Stimulated activated CD8-positive, alpha-beta memory T cell treated with anti-CD3 and anti-CD28 coated beads, Interleukin-4, amount 100 ng/mL, for 48 hours (primary cell): ENCODE measurements at places on chromosomes 3 and 15.

DNA sequence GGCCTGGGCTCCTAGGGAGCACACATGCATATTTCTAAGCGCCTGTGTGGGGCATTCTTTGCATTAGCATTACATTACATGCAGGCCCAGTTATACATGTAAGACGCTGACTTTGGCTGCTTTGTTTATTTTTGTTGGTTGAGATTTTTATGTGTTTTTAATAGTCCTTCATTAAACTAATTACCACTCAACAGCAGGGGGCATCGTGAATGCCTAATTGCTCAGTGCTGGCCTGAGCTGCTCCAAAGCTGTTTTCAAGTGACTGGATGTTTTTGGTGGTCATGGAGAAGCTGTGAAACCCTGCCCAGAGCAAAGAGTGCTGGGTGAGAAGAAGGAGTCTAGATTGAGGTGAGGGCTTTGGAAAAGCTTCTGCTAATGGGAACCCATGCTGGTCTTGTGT lies 41.5 kb downstream of the GPD1L start:
- DNase-seq: no peak

GRCh38 chr15:80635953-80636352 lies 59.2 kb upstream of the ABHD17C start:
- no peak for DNase-seq

GRCh38 chr3:14224895-14225294 lies 46.3 kb downstream of the LSM3 start:
- no peak for DNase-seq

DNA sequence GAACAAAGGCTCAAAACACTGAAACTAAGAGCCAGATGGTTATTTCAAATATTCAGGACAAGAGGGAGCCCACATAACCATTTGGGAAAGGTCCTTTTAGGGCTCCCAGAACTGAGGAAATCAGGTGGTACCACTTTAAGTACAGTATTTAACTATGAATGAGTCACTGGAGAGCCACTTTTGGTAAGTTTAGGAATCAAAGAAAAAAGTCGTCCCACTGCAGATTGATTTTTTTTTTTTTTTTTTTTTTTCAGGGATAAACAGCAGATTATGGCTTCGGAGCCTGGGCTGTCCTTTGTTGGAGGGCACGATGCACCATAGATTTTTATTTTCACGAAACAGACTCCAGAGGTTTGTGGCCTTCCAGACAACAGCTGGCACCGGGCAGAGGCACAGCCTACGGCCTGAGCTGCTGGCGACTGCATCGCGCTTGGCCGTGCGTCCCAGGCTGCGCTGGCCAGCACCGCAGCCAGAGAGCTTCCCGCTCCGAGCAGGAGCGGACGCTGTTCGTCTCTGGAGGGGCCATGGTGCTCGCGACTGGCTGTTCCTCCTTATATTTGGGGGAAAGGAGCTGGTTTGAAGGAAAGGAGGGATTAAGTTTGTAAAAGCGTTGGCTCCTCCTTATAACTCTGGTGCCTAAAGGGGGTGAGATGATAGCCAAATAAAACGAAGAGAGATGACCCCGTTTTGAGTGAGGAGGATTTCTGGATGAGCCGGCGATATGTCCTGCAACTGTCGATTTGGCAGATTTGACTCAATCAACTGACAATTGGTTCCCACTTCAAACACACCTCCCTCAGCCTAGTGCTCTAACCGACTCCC lies 152.9 kb upstream of the GOLIM4 start:
- no peak for DNase-seq

DNA sequence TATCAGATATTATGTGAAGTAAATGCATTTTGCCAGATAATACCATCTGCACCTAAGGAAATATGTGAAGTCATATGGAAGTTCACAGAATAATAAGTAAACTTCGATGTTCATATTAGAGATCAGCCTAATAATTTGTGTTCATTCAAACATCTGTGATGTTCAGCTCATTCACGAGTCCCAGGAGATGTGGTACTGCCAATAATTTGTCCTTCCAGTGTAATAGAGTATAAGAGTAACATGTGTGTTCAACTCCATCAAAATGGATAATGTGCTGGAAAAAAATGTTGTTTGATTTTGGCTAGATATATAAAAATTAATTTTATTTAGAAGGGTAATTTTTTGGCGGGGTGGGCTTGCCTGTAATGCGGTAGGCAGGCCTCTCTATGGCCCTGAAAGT lies 75.4 kb upstream of the ARL6 start:
- DNase-seq: no peak

GRCh38 chr15:86610038-86610437 lies 530.4 kb downstream of the AGBL1 start:
- no peak for DNase-seq

DNA sequence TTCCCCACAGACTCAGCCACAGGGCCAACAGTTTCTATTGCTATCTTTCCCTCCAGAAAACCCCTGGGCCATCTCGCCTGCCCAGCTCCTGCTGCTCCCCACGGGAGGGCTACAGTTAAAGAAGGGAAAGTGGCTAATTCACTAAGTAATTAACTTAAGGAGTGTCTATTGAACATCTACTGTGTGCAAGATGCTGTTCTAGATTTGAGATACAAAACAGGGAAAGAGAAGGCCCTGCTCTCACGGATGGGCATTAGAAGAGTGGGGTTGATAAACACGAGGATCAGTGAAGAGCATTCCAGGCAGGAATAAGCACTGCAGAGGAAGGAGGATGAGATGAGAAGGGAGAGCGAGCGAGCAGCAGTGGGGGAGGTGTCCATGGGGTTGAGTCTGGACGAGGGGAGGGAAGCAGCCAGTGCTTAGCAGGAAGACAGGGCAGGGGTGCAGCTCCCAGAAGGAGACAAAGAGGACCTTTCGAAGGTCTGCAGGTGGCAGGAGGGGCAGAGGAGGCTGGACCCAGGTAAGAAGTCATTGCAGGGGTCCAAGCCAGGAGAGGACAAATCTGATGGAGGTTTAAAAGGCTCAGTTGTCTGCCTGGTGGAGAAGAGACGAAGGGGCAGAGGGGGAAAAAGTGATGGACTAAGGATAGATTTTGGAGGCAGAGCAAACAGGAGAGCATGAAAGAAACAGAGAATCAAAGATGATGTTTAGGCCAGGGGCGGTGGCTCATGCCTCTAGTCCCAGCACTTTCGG lies 64.7 kb downstream of the KLF15 start:
- no peak for DNase-seq

DNA sequence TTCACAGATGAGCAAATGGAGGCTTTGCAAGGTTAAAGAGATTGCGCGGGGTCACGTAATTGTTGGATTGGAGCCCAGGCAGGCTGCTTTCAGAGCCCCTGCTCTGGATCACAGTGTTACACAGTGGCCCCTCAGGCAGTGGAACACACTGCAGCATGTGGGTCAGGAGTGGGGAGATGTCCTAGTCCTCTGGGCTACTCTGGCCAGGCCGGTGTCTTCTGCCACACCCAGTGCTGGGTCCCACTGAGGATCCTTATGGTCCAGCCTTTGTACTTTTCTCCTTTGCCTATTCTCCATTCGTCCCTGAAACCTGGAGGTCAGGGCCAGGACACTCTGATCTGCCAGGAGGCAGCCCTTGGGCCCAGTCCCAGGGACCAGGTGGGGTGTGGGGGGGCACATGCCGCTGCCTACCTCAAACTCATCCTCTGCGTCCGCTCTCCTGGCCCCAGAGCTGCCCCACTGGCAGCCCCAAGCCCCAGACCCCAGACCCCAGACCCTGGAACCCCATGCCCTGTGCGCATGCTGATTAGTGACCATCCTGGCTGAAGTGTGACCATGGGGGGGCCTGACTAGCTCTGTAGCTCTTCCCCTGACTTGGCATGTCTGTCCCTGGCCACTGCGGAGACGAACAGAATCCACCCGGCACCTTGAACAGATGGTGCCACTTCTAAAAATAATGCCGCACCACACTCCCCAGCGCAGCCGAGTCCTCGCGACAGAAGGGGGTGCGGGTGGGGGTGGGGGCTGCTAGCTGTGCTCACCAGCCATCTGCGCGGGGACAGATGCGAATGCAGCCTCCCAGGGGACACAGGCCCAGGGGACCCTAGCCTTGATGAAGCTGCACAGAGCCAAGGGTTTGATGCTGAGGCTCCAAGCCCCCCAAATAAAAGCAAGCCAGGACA lies 41.6 kb downstream of the ATP2B2 start:
- DNase-seq: no peak

- no peak for DNase-seq
Measured at GRCh38 chr15:61764981-61765380, 295.3 kb downstream of the VPS13C start.

- DNase-seq: no peak
Measured at GRCh38 chr3:20056725-20057611, 16.7 kb downstream of the KAT2B start.

DNA sequence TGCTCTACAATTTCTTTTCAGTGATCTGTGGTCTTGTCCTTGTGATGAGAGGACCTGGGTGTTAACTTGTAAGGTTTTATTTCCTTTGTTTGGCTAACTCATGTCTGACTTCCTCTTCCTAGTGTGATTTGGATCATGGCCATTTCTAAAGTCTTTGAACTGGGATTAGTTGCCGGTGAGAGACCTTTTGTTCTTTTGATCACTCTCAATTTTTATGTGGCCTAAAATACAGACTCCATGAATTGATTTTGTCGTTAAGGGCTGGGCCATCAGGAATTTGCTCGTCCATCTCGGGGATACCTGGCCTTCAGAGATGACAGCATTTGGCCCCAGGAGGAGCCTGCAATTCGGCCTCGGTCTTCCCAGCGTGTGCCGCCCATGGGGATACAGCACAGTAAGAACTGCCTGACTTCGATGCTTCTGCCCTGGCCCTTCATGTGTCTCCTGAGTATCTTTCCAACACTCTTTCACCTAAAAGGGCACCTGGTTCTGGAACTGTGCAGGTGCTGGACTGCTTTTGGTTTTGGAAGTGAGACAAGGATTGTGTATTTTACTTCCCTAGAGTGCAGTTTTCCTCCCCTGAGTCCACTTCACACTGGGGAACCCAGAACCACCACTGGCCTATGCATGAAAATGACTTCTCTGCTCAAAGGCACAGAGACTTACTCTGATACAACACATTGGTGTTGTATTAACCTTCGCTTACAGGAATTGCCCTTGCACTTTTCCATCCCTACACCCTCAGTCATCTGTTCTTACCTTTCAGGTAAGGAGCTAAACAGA lies 13.1 kb upstream of the LRRC2 start:
- DNase-seq: no peak

DNA sequence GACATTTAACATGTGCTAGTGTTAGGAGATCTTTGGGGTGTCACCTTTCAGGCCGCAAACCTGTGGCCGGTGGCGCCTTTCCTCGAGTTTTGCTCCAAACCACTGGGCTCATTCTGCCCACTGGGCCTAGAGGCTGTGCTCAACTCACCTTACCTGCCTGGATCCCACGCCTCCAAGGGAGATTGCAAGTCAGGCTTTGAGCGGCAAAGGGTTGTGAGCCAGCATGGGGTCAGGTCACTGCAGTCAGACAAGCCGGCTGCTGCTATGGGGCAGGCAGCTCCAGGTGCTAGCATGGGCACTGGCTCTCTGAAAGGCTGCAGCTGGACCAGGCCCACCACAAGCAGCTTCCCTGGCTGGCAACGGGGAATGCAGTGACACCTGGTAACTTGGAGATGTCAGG lies 265.5 kb downstream of the ZBBX start:
- no peak for DNase-seq

DNA sequence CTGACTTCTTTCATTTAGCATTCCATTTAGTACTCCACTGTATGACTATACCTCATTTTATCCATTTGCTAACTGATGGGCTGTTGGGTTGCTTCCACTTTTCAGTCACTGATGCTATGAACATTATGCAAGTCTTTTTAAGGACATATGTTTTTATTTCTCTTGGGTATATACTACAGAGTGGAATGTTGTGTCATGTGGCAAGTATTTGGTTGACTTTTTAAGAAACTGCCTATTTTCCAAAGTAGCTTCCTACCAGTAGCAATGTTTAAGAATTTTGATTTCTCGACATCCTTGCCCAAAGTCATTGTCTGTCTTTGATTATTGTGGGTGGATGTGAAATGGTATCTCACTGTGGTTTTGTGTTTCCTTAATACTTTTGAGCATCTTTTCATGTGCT lies 110.1 kb upstream of the TPM1 start:
- no peak for DNase-seq

DNA sequence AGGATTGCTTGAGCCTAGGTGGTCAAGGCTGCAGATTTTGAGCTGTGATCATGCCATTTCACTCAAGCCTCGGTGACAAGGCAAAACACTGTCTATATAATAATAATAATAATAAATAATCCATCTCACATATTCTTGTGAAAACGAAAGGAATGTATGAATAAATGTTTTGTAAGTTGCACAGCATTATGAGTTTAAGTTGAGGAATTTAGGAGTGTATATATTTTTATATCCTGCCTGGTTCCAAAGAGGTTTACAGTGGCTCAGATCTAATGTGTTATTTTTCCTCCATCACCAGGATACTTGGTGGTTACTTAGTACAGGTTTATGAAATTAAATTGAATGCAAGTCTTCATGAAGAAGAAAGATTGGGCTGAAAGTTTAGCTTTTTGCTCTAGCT lies 77.2 kb downstream of the ATG7 start:
- no peak for DNase-seq

- DNase-seq: no peak
Measured at GRCh38 chr3:154137036-154137435, 15.8 kb downstream of the ARHGEF26 start.
